Renal cortical epithelial cell (primary cell): ENCODE measurements at places on chromosomes 3 and 15. TPM values are rescaled to one million over a fixed set of nuclear protein-coding genes. Genes with fewer than 3 reads are reported as not detected.

GRCh38 chr3:49476563-49476962, 6.5 kb downstream of the DAG1 start:
- DNase-seq = peak; percentile 68

- no peak for DNase-seq
Observed at GRCh38 chr3:186035277-186035676, 73.6 kb downstream of the ETV5 start.

The CALML4 gene
- total RNA-seq = 1.3 and 1.6 TPM in 2 replicates

DNA sequence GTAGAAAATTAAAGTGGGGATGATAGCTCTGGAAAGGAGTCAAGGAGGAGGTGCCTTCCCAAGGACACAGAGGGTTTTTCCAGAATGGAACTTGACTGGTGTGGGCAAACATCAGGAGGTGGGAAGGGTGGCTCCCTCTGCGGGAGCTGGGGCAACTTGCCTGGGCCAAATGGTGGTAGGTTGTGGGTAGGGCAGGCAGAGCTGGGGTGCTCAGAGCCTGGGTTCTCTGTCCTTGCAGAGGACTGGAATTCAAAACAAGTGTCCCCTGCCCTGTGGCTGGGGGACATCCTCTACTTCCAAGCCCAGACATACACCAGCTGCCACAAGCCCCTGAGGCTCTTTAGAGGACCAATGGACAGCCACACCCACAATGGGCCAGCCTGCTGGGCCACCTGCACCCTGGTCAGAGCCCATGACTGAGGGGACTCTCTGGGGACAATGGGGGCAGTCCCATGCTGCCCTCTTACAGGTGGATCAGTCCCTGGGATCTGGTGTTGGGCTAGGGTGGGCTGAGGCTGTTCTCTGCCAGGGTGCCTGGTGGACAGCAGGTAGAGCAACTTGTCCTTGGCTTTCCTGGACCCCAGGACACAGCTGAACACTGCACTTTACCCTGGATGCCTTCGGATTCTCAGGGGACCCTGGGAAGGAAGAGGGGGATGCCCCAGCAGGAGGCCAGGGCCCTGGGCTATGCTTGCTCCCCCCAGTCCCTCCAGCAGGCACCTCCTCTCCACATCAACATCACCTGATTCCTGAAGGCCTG, 38.6 kb upstream of the CSPG4 start:
- DNase-seq = no peak

DNA sequence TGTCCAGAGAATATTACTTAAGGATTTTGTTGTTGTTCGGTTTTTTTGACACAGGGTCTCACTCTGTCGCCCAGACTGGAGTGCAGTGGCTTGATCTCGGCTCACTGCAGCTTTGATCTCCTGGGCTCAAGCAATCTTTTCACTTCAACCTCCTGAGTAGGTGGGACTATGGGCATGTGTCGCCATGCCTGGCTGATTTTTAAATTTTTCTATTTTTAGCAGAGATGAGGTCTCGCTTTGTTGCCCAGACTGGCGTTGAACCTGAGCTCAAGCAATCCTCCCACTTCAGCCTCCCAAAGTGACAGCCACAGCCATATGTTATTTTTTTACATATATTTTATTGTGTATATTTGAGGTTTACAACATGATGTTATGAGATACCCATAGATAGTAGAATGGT, 86.8 kb upstream of the UMPS start:
- no peak for DNase-seq

DNA sequence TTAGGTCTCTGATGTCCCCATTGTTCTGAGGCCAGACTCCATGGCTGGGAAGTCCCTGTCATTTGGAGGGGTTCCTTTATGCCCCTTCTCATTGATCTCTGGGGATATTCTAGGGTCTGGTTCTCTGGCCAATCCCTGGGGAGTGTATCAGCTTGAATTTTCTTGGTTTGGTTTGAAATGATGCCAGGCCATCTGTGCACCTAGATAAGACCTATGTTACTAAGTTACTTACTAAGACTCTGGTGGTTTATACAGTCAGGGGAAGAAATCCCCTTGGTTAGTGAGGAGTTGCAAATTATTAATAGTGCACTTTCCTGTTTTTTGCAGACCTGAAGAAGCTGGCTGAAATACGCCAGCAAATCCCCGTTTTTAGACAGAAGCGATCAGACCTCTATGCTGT, 20.3 kb downstream of the NIT2 start:
- peak; percentile 71 for DNase-seq

- no peak for DNase-seq
Observed at GRCh38 chr3:196938576-196938975, 3.8 kb downstream of the NCBP2 start.

The KNG1 gene
- 0.99 TPM in 1 of 2 replicates, not detected in the other for total RNA-seq

The CA12 gene
- total RNA-seq = 19.6 and 26.4 TPM in 2 replicates

The FGF7 gene
- total RNA-seq = 0.15 TPM in 1 of 2 replicates, not detected in the other

The MYO5C gene
- 17.2 and 18.3 TPM in 2 replicates for total RNA-seq

GRCh38 chr3:160684368-160684740, 7.4 kb downstream of the ARL14 start:
- DNase-seq = no peak

GRCh38 chr3:23112491-23112890, 90.6 kb upstream of the UBE2E2 start:
- no peak for DNase-seq

- no peak for DNase-seq
Observed at GRCh38 chr3:130529486-130530215, 12.7 kb downstream of the COL6A6 start.

The IQCH gene
- 3.0 and 14.0 TPM in 2 replicates for total RNA-seq

GRCh38 chr15:60773901-60774300, 295.0 kb upstream of the ICE2 start:
- no peak for DNase-seq

The GPR27 gene
- 4.0 and 6.2 TPM in 2 replicates for total RNA-seq

The GOLGA6L7 gene
- not detected in 2 replicates for total RNA-seq

The SLC27A2 gene
- total RNA-seq = 2.8 and 6.8 TPM in 2 replicates

GRCh38 chr3:127991681-127992080, 60.6 kb upstream of the SEC61A1 start:
- DNase-seq = no peak

The TWF2 gene
- 95.2 and 174 TPM in 2 replicates for total RNA-seq

- DNase-seq = peak; percentile 26
Observed at GRCh38 chr15:91593067-91593466, 260.4 kb upstream of the SLCO3A1 start.

The PLA2G4D gene
- total RNA-seq = not detected in 2 replicates

The GFM1 gene
- 72.7 and 79.7 TPM in 2 replicates for total RNA-seq

DNA sequence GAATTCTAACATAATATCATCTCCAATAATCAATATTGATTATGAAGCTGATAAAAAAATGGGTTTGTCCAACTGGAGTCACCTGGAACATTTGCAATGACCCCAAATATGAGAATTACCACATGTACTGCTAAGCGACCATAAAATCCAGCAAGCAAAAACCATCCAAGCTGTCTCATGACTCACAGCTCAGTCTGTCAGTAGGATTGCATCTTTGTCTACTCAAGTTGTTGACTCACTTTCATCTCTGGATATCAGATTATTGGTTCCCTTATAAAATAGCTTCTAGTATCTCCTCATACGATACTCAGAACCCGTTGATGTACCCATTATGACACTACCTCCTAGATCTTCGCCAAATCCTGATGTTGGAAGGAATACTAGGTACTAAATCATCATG, 209.8 kb upstream of the ATP11B start:
- DNase-seq = peak; percentile 45
